GM10248 (cell line): ENCODE measurements at places on chromosomes 3 and 15.

DNA sequence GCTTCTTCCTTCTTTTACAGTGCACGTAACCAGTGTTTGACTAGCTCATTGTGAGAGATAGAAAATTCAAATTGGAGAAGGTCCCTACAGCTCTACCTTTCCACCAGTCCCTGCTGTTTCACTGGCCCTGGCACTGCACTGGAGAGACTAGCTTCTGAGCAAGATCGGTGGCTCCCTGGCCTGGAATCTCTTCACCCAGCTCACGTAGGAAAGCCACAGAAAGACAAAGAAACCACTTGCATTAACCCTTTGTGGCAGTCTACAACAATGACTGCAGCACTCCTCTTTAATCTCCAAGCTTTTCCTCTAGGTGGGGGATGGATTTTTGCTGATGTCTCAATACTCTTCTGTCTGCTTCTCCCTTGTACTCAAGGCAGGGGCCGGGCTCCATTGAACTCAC is 155.9 kb downstream of the PEX5L start:
- no peak for DNase-seq

- DNase-seq, result no peak
Measured at GRCh38 chr15:55224892-55225291, 28.2 kb upstream of the RSL24D1 start.

- DNase-seq, result no peak
Measured at GRCh38 chr3:13195374-13195773, 122.1 kb upstream of the IQSEC1 start.

DNA sequence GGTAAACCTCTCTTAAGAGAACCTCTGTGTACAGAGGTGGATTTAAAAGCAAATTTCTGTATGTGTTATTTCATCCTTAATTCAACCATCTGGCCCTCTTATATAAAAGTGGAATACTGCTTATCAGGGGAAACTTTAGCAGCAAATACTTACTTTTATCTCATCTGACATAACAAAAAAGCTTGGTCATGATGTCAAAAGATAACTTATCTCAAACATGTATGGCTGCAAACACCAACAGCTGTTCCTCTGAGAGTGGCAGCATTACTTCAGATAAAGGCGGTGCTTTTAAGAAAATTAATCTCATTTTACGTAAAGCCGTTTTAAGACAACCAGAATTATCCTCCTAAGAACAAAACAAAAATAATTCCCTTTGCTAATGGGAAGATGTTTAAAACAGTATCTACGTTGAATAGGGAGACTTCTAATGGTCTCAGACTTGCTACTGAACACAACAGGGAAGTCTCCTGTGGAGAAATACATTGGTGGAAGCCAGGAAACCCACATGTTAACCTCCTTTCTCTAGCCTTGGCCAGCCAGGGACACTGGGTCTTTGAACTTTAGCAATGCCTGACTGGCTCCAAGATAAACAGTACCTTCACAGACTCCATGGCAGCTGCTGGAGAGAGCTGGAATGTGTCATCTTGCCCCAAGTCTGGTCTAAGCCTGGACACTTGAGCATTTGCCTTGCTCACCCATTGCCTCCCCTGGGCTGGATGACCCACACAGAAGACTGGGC is 18.1 kb downstream of the ARRDC4 start:
- DNase-seq, result no peak

- DNase-seq, result no peak
Measured at GRCh38 chr3:4841225-4841624, 138.0 kb upstream of the BHLHE40 start.

GRCh38 chr15:69748576-69749185 is 296.1 kb downstream of the RPLP1 start:
- DNase-seq, result no peak

DNA sequence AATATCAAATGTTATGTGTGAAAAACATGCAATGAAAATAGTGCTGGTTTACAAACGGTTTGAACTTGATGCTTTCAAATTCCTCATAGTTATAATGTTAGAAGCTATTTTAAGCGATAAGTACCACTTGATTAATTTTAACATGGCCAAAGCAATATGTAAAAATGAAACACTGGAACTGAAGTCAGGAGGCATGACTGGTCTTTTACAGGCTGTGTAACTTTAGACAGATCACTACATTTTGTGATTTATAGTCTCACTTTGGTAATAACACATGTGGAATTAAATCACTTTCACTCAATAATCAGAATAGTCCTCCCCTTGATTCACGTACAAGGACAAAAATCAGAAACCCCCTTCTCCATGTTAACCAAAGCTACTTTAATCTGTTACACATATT is 482.7 kb upstream of the NECTIN3 start:
- no peak for DNase-seq

- peak; percentile 51 for DNase-seq
Measured at GRCh38 chr3:184005941-184006507, 11.7 kb downstream of the ABCC5 start.

- DNase-seq, result peak; percentile 2
Measured at GRCh38 chr3:162165346-162165745, 668.7 kb downstream of the OTOL1 start.

DNA sequence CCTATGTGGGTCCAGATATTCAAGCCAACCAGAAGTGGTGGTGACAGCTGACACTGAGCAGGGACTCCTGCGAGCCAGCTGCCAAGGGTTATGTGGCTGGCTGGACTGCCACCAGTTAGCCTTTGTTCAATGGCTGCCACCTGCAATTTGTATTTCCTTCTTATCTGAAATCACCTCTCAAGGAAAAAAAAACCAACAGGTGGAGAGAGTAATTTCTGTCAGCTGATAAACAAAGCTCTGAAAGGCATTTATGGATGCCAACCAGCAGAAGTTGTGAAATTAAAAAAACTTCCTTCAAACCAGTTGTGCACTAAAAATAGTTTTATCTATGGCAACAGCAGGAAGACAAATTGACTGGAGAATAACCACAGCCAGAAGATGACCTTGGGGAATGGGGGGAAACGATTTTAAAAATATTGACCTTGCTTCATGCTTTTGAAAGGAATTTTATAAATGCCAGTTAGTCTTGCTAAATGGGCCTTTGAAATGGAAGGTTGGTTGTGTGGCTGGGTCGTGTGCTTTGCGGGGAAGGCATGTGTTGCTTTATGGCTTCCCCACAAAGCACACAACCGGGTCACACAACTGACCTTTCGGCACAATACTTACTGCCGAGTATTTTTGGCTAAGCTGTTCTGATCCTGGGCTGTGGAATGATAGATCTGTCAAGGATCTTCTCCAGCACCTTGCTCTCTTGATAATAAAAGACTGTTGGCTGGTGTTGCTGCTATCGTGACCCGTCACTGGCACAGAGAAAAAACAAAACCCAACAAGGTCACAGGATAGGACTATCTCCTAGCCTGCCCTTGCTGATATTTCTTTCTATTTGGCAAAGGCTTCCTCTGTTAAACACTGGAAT is 3.5 kb downstream of the MYZAP start:
- DNase-seq, result no peak

DNA sequence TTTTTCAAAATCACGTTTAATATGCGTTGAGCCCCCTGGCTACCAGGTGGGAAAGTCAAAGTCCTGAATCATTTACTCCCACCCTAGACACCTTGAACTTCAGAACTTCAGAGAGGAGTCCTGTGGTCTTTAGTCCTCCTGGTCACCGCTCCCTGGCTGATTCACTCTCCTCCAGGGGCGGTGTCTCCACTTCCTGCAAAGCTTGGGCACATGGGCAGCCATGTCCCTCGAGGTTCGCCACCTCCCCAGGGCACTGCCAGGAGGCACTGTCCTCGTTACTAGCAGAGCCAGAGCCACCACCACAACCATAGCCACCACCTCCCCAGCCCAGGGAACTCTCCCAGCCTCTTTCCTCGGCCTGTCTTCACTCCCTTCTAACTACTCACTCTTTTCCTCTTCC is 31.0 kb downstream of the LOXL1 start:
- DNase-seq, result no peak

DNA sequence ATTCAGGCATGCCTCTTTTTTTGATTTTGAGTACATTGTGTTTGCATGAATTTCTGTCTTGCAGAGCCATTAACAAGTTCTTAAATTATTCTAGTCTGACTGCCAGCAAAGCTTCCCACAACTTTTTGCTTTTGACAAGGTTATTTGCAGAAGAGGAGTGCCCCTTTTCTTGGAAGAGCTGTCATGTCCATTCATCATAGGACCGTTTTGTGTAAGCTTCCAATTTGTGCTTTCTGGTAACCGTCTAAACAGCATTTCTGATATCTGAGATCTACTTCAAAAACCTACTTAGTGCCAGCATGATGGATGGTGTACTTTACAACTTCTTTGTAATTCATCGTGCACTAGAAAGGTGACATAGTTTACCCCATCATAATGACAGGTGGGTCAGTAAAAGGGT is 379.7 kb downstream of the NAALADL2 start:
- no peak for DNase-seq

DNA sequence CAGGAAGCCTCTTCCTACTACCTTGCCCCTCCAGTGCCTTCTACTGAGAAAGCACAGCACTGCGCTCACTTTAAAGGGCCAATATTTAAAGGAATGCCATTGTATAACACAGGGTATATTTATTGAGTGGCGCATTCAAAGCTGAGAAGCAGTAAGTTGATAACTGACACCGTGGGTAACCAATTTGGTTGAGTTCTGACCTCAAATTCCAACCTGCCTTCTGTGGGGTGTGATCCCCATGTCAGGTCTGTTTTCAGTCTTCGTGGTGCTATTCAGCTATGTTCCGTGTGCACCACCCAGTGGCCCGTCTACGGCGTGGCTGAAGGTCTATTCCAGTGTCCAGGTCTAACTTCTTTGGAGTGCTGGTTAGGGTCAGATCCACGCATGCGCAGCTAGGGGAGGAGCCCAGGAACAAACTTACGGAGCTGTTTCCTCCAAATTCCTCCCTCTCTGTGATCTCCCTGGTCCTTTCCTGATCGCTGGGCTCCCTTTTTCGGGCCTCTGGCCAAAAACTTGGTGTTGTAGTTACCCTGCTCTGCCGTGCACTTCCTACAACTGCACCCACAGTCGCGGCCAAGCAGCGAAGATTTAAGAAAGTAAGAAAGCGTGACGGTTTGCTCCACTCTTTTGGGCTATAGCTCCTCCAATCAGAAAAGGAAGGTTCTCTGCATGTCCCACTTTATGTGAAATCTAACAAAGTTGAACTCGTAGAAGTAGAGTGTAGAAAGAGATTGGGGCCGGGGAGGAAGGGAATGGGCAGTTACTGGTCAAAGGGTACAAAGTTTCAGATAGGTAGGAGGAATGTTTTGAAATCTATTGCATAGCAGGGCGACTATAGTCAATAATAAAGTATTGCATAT is 7.7 kb downstream of the LRRC2 start:
- DNase-seq, result peak; percentile 82

- no peak for DNase-seq
Measured at GRCh38 chr15:47570044-47570443, 147.3 kb upstream of the SEMA6D start.

DNA sequence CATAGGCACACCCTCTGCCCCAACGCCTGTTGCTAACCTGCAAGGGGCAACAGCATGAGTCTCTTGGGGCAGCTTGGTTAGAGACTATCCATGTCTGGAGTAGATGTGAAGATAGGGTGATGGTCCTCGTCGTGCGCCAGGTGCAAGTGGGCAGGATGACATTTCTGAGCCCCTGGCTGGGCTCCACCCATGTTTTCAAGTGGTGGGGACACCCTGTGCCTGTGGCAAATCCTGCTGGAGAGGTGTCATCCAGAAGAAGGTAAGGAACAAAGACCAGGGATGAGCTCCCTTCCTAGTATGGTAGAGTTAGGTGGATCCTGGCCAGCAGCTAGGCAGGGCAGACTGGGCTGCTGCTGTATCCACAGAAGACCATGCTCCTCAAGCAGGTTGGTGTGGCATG is 152.6 kb downstream of the ABHD5 start:
- no peak for DNase-seq

DNA sequence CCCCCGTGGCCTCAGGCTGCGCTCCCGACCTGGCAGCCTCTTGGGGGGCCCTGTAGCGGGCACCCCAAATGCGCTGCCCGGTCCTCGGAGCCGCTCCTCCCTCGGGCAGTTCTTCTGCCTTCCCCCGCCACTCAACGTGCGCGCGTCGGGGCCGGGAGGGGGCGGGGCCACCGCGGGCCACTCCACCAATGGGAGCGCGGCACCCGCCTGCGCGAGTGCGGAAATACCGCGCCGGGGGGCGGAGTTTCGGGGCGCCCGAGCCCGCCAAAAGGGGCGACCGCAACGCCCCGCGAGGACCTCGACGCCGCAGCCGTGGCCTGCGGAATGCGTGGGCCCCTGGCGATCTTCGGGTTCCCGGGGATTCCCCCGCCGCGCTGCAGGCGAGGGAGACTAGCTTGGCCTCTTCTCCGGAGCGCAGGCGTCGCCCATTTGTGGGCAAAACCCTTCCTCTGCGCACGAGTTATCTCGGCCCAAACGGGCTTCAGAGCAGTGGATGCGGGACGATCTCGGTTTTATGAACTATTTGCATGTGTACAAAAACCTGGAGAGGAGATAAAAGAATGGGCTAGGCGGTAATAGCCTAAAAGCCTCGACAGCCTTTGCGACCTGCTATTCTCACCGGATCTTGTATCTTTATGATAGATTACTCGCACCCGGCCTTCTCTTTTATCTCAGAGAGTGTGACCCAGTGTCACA is at the start of gene TASOR:
TASOR (minus strand) TSS at position 144 of the 696 bp plus-strand sequence. CDS start 259 bp downstream, outside the sequence.
- peak; percentile 94 for DNase-seq

DNA sequence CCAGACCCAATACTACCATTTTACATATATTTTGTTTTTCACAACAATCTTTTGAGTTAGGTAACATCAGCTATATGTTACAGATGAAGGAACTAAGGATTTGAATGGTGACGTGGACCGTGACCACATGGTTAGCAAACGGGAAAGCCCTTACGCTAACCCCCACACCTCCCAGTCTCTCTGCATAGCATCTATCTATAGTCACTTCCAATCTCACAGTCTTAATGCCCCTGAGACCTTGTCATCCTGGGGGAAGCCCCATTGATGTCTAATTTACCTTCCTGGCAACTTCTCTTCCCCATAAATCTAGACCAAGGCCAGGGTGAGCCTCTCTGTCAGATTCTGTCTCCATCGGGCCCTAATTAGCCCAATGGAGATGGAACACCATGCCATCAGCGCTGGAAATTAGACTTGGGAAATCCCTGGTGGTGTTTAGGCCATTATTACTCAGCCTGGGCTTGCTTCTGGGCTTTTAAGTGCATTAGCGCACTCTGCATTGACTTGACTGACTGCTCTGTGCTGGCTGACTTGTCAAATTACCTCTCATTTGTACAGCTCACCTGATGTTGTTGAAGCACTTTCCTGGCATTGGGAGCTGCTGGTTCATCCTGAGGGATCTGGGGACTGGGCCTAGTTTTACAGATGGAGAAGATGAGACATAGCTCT is 34.0 kb upstream of the SH3GL3 start:
- DNase-seq, result peak; percentile 15

- DNase-seq, result no peak
Measured at GRCh38 chr3:185912929-185913901, 24.6 kb downstream of the TRA2B start.

DNA sequence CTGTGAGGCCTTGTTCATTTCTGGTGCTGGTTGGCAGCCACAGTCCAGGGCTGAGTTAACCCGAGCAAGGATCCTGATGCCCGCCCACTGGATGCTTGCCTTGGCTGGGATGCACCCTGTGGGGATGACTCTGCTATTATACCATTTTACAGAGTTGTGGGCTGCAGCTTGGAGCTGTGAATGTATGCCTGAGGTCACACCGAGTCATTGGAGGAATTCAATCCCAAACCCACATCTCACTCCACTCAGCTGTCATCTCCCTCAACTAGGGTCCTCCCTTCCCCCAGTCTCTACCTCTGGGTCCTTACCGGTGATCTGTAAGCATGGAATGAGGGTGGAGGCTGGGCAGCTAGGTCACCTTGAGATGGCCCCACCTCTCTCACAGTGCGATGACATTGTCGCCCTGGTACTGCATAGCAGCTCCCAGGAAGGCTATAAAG is 22.1 kb downstream of the MAPKAPK3 start:
- DNase-seq, result no peak
